ENCODE measurements at places on chromosomes 2 and 18.
A peak's percentile ranks its signal among the peaks of the same experiment; 100 is the strongest.

DNA sequence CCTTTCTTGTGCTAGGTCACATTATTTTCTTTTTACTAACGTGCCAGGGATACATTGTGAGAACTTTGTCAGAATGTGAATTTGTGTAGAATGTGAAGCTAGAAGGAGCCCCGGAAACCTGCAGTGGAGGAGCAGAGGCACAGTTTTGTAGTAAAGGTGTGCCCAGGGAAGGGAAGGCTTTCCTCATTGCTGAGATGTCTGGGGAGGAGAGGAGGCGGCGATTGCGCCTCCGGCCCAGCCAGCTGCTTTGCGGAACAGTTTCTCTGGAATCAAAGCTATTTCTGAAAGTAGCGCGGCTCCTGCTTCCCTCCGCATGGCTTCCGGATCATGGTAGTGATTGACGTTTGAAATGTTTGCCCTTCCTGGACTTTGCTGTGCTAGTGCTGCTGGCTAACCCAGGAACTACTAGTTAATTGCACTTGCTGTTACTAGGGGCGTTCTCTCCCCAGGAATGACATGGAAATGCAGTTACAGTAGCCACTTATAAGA lies 83.1 kb upstream of the RBM44 start:
- no peak for DNase-seq

GRCh38 chr18:47244086-47244485 lies 7.4 kb downstream of the SKOR2 start:
- no peak for DNase-seq

GRCh38 chr2:100653449-100654035 lies 90.7 kb downstream of the PDCL3 start:
- peak; percentile 9 for DNase-seq

DNA sequence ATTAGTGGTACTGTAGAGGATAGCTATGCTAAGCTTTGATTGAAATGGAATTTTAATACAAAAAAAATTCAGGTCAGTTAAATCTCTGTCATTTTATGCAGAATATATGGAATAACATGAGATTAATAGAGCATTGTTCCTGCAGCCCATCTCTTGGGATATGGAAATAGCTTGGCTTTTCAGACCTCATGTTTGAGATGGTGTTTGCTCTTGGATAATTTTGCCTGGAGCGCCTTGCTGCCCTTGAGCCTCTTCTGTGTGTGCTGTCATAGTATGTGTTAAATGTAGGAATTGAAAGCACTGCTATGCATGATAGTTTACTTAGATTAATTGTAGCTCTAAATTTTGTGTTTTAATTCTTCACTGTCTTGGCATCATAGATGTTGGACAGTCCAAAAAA lies 27.7 kb downstream of the GALNT1 start:
- no peak for DNase-seq

DNA sequence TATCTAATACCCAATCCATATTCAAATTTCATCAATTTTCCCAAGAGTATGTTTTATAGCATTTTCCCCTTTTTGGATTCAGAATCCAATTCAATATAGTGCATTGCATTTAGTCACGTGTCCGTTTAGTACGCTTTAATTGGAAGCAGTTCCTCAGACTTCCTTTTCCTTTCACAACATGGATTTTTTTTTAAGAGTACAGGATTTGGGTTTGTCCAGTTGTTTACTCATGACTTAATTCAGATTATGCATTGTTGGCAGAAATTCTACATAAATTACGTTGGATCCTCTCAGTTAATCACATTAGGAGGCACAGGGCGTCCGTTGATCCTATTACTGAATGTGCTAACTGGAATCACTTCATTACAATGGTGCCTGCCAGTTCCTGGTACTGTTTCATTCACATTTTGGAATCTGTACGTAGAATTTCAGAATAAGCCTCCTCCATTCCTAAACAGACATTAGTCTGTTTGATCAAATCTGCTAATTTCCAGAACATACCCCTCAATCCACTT lies 70.0 kb upstream of the ATIC start:
- no peak for DNase-seq

DNA sequence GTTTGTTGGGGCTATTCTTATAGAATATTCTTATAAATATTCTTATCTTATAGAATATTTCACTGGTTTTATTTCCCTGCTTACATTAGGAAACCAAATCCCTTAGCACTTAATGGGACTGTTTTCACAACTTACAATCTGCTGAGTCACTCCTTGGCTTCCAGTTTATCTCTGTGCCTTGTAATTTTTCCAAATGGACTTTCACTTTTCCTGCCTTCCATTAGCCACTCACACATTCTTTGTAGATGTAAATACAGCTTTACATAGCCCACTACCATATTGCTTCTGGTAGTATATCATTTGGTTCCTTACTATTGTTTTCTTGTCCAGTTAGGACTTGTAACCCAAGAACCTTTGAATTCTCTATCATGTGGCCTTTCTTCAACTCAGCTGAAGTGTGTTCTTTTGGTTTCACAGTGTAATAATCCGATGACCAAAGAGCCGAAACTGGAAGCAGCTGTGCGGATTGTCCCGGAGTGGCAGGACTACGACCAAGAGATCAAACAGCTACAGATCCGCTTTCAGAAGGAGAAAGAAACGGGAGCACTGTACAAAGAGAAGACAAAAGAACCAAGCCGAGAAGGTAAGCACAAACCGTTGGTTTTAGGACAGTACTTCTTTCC lies 96.1 kb downstream of the UGGT1 start:
- DNase-seq = no peak

- DNase-seq = peak; percentile 11
Measured at GRCh38 chr2:98935777-98936352, at the start of gene CRACDL. TSS of gene CRACDL (minus strand) at chr2:98936225. CDS start at chr2:98846800, 89,425 bp downstream.

- no peak for DNase-seq
Measured at GRCh38 chr2:16134436-16135165, 194.3 kb downstream of the MYCN start.

DNA sequence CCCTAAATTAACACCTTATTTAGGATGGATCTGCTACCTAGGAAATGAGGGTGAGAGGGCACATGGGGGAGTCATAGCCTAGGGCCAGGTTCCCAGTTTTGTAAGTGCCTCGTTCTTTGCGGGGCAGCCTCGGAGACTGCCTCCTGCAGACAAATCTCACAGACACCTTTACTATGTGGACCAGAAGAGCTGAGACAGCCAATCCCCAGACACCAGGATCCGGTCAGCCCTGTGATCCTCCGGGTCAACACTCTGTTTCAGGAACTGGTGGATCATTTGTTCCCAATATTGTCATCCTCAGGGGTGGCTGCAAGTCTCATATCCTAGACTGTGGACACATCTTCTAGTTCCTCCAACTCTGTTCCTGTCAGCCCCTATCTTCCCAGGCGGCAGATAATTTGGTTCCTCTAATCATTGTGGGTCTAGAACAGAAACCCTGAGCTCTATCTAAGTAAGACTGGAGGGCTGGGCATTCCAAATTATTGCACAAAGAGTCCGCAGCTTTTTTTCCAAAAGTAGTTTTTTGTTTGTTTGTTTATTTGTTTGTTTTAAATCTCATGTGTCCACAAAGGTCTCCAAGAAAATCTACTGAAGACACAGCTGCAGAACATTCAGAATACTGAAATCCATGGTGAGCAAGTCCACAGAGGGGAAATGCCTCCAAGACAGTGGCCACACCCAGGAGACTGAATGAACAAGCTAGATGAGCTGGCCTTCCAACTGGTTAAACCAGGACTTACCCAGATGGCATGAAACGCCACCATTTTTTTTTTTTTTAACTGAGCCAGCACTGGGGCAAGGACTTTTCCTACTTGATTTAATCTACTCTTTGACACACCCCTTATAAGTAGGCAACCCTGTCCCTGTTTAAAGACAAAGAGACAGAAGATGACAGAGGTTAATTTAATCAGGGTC lies 6.2 kb upstream of the GDF7 start:
- no peak for DNase-seq

DNA sequence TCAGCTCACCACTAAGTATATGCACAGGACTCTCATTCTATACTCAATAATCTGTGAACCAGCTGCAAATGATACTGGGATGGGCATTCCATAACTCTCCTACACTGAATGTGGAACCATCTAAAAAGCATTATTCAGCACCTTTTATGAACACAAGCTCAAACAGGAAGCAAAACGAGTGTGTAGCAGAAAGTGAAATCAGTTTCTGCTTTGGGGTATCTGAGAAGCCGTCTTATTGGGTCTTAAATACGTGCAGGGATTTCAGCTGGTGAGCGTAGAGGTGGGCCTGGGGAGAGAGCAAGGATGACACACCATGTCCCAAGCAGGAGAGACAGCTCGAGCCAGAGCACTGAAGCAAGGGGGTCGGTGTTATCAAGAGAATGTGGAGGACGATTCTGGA lies 120.0 kb upstream of the TTN start:
- DNase-seq = no peak

DNA sequence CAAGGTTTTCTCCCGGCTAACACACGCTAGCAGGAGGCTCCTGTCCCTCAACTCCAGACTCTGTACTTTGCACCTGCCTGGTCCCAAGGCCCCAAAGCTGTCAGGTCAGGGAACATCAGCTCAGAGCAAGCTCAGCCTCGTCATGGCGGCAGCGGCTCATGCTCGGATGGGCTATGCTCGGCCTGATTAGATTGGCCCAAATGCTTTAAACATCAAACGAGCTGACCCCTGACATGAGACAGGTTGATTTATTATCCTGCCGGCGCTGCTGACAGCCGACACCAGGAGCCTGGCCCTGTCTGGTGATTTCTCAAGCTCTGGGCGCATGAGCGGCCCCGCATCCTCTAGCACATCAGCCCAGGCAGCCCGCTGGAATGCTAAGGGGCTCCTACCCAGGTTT lies 436.4 kb downstream of the EIPR1 start:
- DNase-seq = no peak

DNA sequence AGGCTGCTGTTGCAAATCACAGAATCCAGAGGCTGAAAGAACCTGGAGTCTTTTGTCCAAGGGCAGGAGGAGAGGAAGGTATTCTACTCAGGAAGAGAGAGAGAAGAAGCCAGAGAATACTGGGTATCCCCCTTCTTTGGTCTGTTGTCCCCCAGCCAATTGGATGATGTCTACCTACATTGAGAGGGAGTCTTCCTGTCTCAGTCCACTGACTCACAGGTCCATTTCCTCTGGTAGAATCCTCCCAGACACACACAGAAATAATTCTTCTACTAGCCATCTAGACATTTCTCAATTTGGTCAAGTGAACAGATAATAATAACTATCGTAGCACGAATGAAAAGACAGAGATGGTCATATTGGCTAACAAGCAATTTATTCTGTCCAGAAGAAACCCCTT lies 416.4 kb upstream of the UBE2E3 start:
- no peak for DNase-seq

DNA sequence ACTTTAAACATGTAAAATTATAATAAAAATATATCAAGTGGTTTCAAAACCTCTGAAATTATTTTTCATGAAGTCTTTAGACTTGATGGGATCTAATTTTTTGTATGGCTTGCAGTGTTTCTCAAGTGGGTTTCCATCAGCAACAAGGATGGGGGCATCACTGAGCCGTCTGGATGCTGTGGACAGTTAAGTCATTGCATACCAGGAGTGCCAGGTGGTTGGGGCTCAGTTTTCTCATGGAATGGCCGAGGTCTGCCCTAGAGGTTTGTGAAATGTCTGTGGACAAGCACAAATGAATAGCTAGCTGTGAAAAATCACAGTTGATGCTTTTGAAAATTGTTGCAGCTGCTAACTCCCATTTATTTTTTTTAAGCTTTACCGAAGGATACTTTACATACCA lies 1.7 kb downstream of the PRELID3A start:
- DNase-seq = no peak

GRCh38 chr2:219297766-219298456 lies 11.3 kb downstream of the PTPRN start:
- DNase-seq = no peak

- DNase-seq = no peak
Measured at GRCh38 chr2:203822240-203822639, 45.3 kb upstream of the CTLA4 start.

GRCh38 chr2:64090264-64090663 lies 54.0 kb downstream of the PELI1 start:
- no peak for DNase-seq

GRCh38 chr2:38935568-38936172 lies 46.0 kb downstream of the ARHGEF33 start:
- DNase-seq = no peak

DNA sequence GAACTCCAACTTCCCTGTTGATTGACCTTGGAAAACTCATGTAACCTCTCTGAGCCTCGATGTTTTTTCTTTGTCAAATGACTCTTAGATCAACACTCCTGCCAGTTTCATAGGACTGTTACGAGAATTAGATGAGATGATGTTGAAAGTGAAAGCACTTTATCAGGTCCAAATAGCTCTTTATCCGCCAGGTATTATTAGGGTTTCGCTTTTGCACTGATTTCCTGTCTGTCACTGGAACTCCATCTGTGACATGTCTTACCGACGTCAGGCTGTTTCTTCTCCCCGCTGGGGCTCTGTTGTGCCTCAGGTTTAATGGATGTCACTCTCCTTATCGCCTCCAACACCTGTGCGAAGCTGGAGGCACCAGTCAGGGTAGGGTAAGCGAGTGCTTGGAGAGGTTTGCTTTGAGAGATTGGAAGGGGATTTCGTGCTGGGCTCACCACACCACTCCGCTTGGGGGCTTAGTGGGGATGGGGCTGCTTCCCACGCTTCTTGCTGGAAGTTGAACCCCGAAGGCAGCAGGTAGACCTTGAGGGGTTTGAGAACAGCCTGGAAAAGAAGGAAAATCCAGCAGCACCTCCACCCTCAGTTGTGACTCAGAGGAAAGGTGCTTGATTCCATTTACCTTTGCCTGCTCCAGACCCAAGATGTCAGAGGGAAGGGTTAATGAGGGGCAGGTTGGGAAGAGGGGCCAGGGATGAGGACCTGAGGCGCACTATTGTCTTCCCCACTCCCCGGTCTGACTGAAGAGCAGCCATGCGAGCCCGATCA lies 4.3 kb downstream of the GAD1 start:
- DNase-seq = no peak

DNA sequence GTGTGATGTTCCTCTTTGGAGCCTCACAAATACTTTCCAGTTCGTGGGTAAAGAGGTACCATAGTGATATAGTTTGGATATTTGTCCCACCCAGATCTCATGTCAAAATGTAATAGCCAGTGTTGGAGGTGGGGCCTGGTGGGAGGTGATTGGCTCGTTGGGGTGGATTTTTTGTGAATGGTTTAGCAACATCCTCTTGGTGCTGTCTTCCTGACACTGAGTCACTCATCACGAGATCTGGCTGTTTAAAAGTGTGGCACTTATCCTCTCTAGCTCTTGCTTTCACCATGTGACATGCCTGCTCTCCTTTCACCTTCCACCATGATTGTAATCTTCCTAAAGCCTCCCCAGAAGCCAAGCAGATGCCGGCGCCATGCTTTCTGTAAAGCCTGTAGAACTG lies 3.0 kb upstream of the CCDC93 start:
- DNase-seq = peak; percentile 15

DNA sequence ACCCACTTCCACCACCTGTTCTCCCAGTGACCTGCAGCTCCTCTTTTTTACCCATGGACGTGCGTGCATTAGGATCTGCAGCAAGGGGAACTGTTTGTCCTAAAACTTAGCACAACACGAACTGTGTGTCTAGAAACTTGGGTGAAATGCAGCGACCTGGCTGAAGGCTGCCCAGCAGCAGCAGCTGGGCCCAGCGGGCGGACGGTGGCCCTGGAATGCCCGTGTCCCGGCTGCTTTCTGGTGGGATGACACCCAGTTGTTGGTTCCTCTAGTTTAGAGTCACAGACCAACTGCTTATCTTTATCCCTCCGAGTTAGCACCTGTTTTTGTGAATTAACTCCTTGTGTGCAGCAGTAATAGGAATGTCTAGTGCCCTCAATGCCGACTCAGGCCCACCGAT lies 61.9 kb upstream of the PXDN start:
- no peak for DNase-seq

Measured in stimulated activated CD4-positive, alpha-beta T cell treated with anti-CD3 and anti-CD28 coated beads, Interleukin-4, amount 100 ng/mL, for 4 hours (primary cell).